ENCODE measurements at places on chromosomes 5 and 9.
A peak's percentile ranks its signal among the peaks of the same experiment; 100 is the strongest.

DNA sequence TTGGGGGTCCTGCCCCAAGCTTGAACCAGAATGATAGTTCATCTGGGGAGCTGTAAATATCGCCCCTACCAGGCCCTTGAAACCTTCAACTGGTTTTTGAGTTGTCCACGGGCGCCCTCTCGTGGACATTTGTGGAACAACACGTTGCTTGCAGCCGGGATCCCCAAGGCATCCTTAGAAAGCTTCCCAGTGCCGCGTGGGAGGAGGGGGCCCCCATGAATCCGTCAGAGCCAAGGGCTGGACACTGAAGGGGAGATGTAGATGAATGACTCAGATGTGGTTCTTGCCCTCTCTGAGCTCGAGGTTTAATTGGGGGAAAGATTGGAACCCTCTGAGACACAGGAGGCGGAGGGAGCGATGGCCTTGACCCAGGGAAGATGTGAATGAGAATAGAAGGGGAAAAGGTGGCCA is 31.8 kb upstream of the ORM1 start:
- DNase-seq: peak; percentile 45

DNA sequence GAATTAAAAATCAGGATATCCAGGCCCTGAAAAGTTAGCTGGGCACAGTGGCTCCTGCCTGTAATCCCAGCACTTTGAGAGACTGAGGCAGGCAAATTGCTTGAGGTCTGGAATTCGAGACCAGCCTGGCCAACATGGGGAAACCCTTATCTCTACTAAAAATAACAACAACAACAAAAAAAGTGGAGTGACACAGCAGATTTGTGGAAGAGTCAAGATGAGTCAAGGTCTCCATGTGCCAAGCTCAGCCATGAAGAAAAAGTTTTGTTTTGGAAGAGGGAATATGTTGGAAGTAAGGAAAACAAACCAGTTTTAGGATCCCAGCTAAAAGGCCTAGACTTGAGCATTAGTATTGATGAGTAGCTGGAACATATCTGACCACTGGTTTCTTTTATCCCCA is 14.7 kb downstream of the LRRC70 start:
- DNase-seq: no peak

DNA sequence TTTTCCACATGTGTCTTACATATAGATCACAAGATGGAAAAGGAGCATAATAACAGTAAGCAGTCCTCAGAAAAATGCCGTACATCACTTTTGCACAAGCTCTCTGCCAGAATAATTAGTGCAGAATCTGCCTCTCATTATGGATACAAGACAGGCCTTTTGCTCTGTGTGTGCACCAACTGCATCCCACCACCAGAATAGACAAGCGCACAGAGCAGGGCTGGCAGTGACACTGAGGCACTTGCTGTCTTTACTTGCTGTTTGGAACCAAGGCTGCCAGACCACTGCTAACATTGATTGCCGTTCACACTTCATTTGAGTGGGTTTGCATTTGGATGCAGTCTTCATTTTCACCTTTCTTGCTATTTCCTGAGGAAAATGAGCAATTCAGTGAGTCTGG is 741.3 kb downstream of the TLE1 start:
- DNase-seq: no peak

DNA sequence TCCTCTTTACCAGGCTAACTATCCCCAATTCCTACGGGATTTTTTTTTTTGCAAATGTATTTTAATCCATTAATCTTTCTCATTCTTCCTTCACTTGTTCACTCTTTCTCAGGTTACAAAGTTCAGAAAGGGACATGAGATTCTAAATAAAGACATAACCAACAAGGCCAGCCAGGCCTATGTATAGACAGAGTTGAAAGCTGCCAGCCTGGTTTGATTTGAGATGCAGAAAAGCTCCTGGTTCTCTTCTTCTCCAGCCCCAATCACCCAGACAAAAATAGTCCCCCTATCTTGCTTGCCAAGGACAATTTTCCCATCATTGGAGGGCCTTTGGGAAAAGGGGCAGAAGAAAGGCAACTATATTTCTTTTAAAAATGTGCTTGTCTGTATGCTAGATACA is 398.8 kb downstream of the NFIB start:
- DNase-seq: no peak

DNA sequence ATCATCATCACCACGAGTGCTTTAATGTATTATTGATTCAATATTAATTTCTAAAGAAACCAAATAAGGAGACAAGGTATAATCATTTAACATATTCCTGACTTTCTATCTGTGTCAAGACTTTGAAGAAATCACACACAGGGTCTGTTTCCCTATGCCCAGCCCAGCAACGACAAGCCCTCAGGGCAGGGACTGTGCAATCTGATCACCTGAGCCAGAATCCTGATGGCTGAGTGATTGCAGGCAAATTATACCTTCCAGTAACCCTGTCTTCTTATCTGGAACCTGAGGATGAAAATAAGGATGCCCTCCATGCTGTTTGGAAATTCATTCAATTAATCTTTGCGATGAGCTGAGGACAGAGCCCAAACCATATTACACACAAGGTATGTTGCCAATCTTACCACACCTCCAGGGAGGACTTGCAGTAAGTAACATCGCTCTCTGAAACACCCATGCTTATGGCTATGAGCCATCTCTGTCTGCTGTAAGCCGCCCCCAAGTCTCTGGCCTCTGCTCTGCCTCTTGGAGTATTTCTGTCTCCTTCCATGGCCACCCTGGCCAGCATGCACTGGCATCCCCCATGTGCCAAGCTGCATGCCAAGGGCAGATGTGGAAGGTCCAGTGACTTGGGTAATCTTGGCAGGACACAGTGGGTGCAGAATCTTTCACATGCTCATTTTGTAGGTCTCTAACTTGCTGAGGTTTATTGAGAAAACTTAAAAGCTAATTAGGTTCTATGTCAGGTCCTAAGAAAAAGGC is 10.6 kb downstream of the TAS2R1 start:
- DNase-seq: no peak

DNA sequence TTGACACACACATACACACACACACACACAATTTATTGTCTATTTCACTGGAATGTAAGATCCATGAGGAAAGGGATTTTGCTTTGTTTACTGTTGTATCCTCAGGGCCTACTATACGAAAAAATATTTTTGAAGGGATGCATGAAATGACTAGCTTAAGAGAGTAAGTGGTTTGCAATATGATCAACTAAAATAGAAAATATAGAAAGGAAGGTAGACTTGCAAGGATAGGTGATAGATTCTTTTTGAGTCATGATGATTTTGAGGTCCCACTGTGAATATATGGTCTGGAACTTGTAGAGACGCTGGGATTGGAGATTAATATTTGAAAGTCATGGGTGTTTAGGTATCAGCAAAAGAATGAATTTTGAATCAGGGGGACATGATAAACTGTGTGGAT is 28.9 kb upstream of the OTULIN start:
- DNase-seq: no peak

DNA sequence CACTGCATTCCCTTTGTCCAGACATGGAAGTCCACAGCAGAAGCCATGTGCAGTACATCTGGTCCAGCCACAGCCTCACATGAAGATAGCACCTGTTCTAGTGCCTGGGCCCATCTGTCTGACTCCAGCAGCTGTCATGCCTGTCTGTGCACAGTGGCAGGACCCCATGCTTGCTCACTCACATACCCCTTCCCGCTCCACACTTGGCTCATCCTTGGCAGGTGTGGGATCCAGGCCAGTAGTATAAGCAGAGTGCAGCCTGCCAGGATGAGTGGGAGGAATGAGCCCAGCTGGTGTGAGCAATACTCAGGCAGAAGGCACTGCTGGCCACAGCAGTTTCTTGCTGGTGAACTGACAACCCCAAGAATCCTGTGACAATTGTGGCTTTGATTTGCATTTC is 168.0 kb downstream of the PRDM9 start:
- DNase-seq: no peak

- DNase-seq: no peak
Measured at GRCh38 chr5:98163796-98164493, 609.5 kb upstream of the RGMB start.

GRCh38 chr5:33526755-33527154 is 86.0 kb downstream of the TARS1 start:
- DNase-seq: no peak

All from renal pelvis (tissue), 12 donors.